Liver (tissue), 10 donors: ENCODE measurements at places on chromosomes 7 and 10.

DNA sequence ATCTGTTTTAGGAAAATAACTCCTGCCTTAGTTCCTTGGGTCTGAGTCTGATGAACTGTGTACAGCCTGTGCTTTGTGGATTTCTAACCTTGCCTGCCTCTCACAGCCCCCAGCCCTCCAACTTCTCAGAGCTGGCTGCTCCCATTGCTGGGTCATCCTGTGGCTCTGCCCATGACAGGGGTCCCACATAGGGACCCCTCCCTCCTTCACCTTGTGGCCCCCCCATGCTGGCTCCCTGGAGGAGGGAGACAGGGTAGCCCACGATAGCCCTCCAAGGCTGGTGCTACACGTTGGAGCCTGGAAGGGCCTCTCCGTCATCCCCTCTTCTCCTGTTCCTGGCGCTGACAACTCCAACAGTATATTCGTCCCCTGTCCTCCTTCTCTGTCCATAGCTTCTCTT lies 2.8 kb upstream of the DENND2A start:
- no peak for DNase-seq

- DNase-seq: no peak
These were observed 155.4 kb downstream of the DIP2C start for GRCh38 chr10:534047-534566.

- DNase-seq: no peak
These were observed 42.7 kb downstream of the VWDE start for GRCh38 chr7:12360948-12361347.

DNA sequence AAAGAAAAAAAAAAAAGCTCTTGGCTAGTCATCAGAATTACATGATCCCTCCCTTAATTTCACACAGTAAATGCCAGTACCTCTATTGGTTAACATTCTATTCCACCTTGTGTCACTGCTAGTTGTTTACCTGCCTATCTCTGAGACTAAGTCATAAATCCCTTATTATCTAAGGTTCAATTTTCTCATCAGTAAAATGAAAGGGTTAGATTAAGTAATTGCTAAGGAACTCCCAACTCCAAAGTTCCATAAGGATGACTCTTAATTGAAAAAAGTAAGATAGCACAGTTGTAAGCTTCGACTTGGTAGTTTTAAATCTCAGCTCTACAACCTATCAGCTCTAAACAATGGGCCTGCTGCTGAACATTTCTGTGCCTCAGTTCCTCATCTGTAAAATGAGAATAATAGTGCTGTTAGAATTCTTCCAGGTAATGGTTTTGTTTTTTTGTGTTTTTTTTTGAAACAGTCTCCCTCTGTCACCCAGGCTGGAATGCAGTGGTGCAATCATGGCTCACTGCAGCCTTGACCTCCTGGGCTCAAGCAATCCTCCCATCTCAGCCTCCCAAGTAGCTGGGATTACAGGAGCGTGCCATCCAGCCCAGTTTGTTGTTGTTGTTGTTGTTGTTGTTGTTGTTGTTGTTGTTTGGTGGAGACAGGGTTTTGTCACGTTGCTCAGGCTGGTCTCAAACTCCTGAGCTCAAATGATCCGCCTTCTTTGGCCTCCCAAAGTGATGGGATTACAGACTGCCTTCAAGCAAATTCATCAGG lies 35.6 kb downstream of the SRPK2 start:
- DNase-seq: no peak

DNA sequence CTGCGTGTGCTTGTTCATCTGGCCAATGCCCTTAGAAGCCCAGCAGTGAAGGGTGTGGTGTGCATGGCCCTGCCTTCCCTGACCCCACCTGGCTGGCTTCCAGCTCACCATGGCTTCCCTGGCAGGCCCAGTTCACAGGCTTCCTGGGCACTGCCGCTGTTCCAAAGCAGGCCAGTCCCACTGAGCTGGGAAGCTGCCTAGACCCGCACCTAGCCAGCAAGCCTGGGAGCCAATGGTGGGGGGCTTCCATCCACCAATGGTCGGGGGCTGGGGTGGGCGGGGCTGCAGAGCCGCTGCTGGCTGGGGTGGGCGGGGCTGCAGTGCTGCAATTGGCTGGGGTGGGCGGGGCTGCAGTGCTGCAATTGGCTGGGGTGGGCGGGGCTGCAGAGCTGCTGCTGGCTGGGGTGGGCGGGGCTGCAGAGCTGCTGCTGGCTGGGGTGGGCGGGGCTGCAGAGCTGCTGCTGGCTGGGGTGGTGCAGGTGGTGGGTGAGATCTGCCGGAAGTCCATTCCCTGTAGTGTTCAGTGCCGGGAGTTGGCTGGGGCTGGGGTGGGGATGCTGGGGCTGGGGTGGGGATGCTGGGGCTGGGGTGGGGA lies 12.4 kb downstream of the CALY start:
- peak; percentile 68 for DNase-seq

GRCh38 chr7:129635300-129636029 lies 23.9 kb downstream of the NRF1 start:
- DNase-seq: peak; percentile 71
